ENCODE measurements at places on chromosomes 1 and 21.

DNA sequence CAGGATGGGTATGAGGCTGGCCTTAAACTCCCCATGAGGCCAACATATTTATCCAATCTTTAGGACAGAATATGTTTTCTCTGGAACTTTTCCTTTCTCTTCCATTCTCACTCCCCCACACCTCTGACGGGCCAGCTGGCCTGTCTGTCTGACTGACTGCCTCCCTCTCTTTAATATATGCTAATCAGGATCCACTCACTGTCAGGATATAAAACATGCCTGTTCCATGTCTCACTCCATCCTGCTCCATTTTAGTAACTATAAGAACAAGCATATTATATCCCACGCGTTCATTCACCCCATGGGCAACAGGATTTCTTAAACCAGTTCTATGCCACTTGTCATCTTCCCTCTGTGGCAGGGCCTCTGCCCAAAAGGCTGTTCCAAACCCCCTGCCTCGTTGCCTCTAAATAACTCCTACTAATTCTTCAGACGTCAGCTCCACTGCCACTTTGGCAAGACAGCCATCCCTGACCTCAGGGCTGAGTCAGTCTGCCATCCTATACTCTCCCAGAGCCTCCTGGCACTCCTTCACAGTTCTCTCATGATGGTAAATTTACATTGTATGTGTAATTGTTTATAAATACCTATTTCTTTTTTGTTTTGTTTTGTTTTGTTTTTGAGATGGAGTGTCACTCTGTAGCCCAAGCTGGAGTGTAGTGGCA, 84.3 kb upstream of the SPATA6 start:
- DNase-seq: no peak

DNA sequence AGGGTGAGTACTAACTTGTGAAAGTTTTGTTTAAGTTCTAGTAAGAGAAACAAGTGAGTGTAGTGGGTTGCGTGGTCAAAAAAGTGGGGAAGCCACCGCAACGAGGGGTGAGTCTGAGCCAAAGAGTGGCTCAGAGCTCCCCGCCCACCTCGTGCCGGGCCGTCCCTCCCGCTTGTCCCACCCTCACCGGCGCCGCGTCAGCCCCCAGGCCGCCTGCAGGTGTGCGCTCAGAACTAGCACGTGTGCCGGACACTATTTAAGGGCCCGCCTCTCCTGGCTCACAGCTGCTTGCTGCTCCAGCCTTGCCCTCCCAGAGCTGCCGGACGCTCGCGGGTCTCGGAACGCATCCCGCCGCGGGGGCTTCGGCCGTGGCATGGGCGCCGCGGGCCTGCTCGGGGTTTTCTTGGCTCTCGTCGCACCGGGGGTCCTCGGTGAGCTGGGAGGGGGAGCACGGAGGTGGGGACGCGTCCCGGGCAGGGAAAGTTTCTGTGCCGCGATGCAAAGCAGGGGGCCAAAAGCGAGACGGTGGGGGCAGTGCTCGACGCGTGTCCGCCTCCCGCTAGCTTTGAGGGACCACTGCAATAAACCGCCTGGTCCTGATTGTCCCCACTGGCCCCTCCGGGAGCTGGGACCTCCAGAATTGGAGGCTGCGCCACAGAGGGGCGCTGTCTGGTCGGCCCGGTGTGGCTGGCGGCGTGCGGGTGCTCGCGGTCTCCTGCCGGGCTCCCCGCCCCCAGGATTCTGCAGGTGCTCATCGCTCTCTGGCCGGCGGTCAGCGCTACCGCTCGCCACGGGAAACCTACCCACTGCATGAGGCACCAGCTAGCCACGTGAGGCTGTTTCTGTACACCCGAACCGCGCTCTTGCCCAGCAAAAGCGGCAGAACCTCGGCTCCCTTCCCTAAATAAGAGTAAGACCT, at the start of gene CR2:
Gene CR2 (plus strand): TSS at position 283 of the 919 bp plus-strand sequence. CDS start 91 bp downstream, at position 374.
- no peak for DNase-seq

DNA sequence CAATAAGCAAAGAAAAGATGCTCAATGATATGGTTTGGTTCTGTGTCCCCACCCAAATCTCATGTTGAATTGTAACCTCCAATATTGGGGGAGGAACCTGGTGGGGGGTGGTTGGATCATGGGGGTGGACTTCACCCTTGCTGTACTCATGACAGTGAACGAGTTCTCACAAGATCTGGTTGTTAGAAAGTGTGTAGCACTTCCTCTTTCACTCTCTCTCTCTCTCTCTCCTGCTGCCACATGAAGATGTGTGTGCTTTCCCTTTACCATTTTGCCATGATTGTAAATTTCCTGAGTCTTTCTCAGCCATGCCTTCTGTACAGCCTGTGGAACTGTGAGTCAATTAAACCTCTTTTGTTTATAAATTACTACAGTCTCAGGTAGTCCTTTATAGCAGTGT, 248.4 kb downstream of the HHIPL2 start:
- no peak for DNase-seq

DNA sequence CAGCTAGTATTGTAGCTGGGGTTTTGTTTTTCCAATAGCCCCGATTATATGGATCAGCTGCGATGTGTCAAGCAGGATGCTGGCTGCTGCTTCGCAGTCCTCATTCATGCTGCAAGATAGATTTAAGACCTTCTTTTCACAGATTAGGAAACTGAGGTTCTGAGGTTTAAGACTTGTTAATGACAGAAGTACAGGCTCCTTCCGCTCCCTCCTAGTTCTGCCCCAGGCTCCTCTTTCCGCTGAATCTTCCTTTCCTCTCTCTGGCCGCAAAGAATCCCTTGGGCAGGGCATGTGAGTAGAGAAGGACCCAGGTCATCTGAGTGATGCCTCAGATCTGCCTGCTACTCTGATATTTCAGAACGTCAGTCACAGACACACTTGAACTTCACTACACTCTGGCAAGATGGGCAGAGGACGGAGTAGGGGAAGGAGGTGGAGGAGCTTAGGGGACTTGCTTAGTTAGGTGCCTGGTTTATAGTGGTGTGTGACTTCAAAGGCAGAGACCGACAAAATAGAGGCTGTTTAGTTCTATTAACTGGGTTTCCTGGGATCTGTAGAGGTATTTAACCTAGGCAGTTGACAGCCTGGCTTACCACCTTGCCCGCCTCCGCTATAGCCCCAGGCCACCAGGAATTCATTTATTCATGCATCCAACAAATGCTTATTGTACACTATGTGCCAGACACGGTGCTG, 4.2 kb downstream of the IGSF21 start:
- DNase-seq: no peak

GRCh38 chr1:165595246-165595938, 35.6 kb upstream of the MGST3 start:
- DNase-seq: no peak

DNA sequence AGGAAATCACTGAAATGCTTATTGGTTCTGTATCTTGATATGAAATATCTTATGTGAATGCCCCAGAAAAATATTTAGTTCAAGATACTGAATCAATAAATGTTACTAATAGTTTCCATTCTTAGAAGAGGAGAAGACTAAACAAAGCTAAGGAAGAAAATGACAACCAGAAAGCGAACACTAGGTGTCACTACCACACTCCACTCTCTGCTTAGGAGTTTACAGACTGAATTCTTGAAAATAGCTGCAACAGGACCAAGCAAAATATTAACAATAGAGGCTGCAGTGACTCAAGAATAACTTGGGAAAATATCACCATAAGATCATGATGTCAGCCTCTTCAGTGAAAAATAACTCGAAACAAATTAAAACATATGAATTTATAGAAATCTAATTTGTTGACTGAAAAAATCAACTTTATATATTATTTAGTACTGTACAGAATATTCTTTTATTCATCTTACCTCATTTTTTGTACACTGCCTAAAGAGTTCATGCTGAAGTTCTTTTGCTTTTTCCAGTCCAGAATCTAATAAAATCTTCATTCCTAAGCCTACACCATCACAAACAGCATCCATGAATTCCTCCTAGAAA, 61.6 kb downstream of the KIF14 start:
- DNase-seq: no peak

DNA sequence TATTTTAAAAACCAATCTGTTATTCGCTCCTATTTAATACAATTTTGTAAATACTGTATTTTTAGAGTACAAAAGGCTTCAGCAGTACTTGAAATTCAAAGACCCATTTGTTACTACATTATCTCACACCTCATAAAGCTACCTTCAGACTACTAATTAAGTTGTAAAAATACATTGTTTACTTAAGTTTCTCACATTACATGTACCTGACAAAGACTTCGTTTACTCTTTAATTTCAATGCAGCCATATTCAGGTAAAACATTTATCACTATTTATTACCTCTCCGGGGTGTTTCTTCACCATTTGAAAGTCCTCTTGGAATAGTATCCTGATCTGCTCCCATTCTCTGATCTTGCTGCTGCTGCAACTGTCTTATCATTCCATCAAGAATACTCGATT, 55.2 kb downstream of the BRWD1 start:
- DNase-seq: no peak

DNA sequence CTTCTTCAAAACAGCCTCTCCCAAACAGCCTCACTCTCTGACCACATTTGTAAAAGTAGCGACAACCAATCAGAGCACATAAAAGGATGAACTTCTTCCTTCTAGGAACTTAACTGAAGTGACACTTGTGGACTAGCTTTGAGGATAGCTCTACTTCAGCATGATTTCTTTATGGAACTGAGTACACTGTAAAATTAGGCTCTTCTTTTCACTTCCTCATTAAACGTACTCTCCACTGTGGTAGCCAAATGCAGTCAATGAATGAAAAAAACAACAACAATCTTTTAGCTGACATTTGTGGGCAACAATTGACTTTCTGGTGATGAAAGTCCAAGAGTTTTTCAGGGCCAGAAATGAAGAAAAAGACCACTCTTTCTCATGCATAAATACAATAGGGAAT, 9.6 kb downstream of the LRRC53 start:
- DNase-seq: no peak

DNA sequence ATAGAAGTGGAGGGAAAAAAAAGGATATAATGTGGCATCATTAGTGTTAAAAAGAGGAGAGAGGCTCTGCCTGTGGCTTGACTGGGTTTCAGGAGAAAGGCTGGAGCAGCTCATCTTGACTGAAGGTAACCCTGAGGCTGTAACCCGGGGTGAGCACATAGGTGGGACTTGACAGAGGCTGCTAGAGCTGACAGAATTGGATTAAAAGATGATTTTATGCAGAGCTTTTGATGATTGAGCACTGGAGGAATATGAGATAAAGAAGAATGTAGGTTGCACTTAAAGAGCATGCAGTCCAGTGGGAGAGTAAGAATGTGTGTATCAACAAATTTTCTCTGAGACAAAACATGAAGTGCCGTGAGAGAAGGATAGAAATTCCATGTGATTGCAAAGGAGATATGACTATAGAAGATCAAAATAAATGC, 17.3 kb downstream of the LAMC1 start:
- DNase-seq: no peak

DNA sequence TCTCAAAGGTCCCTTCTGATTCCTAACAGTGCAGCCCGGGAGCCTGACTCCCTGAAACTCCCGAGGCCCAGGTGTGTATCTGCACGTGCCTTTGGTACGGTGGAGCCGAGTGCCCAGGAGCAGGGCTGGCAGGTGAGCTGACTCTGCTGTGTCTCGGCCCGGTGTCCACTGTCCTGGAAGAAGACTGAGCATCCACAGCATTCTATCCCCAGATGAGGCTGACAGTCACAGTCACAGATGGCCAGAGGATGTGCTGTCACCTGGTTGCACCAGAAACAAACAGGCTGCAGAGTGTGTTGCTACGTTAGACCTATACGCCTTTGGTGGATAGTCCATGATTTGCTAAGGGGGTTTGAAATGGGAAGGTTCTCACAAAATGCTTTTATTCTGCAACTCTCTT, 9.8 kb downstream of the ETV3L start:
- no peak for DNase-seq

DNA sequence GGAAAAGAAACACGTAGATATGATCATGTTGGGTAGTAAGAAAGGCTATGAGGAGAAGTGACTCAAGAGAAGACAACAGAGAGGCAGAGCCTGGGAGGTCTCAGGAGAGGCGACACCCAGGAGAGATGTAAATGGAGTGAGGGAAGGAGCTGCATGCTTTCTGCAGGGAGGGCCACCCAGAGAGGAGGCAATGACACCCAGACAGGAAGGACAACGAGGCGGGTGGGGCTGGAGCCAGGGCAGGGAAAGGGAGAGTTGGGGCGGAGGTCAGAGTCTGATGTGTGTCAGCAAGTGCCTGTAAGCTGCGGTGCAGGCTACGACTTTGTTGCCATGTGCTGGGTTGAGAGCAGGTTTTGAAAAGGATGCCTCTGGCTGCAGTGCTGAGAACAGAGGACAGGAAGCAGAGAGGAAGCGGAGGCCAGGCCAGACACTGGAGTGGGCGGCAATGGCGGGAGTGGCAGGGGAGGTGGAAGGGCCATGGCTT, 31.3 kb downstream of the SLC1A7 start:
- DNase-seq: no peak

- no peak for DNase-seq
Measured at GRCh38 chr1:53120659-53121058, 21.8 kb downstream of the SLC1A7 start.

DNA sequence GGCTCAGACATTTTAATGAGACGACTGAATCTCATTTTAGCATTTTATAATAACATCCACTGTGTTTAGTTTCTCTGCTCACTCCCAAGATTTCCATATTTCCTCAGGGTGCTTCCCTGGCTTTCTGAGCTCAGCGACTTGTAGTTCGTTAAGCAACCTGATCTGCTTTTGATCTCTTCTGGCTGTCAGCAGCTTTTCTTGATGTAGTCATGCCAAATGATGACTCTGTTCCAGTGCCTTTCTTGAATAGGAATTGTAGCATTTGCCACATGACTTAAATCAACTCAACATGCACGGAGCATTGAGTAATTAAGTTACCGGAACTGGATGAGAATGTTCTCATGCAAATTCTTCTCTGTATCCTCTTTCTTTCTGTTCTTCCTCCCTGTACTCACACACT, 246.1 kb downstream of the FMN2 start:
- no peak for DNase-seq

DNA sequence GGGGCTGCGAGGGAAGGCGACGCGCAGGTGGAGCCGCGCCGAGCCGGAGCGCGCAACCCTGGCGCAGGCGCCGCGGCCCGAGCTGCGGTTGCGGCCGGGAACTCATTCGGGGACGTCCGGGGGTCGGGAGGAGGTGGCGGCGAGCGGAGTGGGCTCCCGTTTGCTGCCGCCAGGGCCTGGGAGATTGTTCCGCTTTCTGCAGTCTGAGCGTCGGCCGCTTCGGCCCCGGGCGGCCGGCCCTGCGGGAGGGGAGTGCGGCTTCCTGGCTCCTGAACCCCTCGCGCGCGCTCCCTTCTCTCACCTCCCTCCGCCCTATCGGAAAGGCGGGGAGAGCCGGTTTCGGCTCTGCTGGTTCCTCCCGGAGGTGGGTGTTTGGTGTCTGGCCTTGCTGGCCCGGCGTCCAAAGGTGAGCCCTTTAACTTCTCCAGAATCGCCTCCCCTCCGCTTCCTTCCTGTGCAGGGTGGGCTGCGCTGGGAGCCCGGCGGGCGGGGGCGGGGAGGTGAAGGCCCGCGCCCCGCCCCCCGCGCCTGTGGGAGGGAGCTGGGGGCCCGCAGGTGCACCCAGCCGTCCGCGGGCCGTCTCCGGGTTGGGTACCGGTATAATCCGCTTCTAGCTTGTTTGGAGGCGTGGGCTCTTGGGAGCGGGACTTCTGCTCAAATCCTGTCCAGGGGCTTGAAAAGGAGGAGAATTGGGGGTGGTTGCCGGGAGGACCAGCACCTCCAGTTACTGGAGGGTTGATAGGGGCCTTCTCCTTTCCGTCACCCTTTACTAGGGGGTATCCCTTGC, 683 bp downstream of the LRRC8D start:
- DNase-seq: no peak

GRCh38 chr1:76430531-76430930, 356.0 kb downstream of the ST6GALNAC3 start:
- no peak for DNase-seq
